ENCODE measurements at places on chromosomes 2 and 18.

DNA sequence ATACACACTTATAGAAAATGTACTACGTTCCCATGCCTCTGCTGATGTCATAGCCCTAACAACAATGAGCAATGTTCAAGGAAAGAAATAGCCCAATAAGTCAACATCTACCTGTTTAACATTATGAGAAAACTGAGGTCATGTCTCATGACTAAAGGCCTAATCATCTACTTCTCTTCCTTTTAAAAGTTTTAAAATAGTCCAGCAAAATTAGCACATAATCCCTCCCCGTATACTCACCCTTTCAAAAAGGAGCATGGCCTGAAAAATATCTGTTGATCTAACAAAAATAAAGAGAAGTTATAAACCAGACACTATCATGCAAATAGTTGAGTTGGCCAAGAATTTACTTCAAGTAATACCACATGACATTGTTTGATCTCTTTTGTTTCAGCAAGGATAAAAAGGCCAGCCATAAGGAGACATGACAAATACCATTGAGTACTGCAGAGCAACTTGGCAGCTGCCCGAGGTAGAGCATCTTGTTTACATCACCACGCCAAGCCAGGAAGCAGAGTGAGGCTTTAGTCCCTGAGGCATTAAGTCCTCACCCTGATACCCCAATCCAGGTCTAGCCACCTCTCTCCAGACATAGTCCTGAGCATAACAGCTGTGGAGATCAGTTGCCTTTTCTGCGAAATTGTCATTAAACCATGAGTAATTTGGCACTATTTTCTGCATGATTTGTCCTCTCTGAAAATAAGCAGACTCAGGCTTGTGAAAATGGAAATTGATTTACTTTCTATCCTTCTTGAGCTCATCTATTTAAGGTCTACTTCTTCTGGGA, 137.4 kb upstream of the ETAA1 start:
- DNase-seq = no peak

DNA sequence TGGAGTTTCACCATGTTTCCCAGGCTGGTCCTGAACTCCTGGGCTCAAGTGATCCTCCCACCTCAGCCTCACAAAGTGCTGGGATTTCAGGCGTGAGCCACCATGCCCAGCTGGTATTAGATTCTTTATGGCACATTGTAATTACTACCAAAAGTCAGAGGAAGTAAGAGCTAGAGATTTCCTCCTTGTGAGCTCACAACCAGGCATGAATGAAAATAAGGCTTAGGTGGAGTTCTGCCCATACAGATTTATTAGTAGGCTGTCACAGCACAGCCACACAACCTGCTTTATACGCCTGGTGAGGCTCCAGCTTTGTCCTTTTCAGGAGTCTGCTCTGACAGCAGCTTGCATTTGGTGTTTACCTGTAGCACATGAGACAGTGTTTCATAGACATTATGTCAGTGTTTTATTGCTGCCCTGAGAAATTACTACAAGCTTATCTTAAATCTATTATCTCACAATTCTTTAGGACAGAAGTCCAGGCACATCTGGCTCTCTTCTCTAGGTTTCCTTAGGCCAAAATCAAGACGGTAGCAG, 156.6 kb downstream of the TANC1 start:
- no peak for DNase-seq

DNA sequence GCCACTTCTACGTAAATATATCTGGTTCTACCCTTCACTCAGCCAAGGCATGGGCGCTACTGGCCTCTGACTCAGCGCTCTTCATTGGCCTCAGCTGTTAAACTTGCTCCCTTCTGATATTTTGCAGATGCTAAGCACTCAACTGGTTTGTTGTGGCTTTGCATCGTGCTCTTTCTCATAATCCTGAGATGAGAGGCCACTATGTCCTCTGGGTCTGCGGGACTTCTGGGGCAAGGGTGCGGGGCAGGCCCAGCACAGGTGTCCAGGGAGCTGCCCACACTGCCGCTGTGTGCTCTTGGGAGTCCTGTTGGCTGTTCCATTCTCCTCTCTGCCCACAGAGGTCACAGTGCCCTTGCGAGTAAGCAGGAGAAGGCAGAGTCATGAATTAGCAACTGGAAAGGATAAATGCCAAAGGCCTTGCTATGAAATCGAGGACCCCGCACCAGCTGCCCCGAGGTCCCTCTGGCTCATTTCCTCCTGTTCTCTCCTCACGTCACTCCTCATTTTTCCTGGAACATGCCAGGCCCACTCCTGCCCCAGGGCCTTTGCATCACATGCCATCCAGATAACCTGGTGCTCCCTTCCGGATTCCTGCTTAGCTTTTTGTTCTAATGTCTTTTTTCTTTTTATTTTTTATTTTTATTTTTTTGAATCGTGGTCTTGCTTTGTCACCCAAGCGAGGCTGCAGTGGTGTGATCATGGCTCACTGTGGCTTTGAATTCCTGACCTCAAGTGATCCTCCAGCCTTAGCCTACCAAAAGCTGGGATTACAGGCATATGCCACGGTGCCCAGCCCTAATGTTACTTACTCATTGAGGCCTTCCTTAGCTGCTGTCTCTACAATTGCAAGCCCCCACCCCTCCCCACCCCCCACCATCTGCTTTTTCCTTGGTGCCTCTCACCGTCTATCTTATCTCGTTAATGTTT, 34.9 kb upstream of the MAT2A start:
- DNase-seq = no peak

DNA sequence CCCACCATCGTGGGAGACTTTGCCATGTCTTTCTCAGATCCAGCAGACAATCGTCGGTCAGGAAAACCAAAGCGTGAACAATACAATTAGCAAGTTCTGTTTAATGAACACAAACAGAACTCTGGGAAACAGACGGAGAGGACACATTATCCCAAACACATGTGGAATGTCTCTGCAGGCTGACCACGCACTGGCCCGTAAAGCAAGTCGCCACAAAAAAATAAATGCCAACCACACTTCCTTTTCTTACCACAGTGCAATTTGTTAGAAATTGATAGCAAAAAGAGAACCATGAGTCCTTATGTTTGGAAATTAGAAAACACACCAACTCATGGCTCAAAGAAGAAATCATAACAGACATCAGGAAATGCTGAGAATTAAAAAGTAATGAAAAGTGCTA, 210.9 kb downstream of the TWIST2 start:
- DNase-seq = no peak

GRCh38 chr2:219165058-219165911, 4.5 kb downstream of the SLC23A3 start:
- no peak for DNase-seq

GRCh38 chr18:31661965-31662364, 22.4 kb downstream of the B4GALT6 start:
- no peak for DNase-seq

DNA sequence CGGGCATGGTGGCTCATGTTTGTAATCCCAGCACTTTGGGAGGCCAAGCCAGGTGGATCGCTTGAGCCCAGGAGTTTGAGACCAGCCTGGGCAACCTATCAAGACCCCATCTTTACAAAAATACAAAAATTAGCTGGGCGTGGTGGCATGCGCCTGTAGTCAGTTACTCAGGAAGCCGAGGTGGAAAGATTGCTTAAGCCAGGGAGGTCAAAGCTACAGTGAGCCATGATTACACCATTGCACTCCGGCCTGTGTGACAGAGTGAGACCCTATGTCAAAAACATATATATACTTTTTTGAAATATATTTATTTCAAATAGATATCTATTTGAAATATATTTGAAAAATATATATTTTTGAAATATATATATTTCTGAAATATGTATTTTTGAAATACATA, 10.9 kb downstream of the OSBPL1A start:
- no peak for DNase-seq

- DNase-seq = no peak
Measured at GRCh38 chr18:57629422-57629821, 7.8 kb upstream of the NARS1 start.

GRCh38 chr2:3208591-3208990, 169.0 kb downstream of the EIPR1 start:
- no peak for DNase-seq

- DNase-seq = no peak
Measured at GRCh38 chr2:230660294-230661060, 52.2 kb upstream of the CAB39 start.

- DNase-seq = no peak
Measured at GRCh38 chr2:103159018-103159417, 397.2 kb downstream of the TMEM182 start.

GRCh38 chr18:75198036-75198435, 10.9 kb downstream of the PTGR3 start:
- no peak for DNase-seq

DNA sequence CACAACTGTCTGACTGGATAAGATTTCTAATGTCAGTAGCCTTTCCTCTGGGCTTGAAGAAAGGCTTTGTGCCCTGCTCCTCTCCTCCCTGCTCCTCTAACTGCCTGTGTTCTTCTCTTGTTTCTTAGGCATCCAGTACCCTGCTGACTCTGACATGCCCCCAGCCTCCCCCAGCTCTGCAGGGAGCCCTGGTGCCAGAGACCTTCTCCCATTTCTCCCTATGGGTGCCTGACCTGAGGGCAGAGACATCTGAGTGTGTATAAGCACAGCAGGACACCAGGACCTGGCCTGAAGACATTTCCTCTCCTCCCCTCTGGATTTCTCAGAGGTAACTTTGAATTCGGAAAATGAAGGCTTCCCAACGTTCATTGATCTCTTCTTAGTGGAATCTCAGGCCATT, 23.6 kb downstream of the RNF144A start:
- no peak for DNase-seq

- no peak for DNase-seq
Measured at GRCh38 chr2:240250985-240251847, 110.8 kb upstream of the OTOS start.

- no peak for DNase-seq
Measured at GRCh38 chr2:170248574-170249393, 70.8 kb downstream of the MYO3B start.

DNA sequence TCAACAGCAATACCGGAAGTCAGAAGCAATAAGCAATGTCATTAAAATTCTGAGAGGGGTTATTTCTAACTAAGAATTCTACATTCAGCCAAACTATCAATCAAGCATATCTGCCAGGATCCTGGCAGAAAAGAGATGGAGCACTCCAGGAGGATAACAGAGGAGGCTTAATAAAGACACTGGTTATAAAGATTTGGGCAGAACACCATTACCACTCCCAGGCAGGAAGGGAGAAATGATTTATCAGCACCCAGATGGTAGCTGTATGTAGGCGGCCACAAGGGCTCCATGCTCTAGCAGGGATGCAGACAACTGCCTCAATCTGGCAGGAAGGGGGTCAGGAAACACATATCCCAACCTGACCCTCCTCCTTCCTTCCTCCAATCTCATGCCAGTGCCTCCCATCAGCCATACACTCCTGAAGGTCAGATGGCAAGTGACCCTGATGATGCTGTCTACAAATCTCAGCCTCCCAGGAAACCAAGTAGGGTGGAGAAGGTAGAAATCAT, 20.5 kb upstream of the TNFAIP6 start:
- no peak for DNase-seq

DNA sequence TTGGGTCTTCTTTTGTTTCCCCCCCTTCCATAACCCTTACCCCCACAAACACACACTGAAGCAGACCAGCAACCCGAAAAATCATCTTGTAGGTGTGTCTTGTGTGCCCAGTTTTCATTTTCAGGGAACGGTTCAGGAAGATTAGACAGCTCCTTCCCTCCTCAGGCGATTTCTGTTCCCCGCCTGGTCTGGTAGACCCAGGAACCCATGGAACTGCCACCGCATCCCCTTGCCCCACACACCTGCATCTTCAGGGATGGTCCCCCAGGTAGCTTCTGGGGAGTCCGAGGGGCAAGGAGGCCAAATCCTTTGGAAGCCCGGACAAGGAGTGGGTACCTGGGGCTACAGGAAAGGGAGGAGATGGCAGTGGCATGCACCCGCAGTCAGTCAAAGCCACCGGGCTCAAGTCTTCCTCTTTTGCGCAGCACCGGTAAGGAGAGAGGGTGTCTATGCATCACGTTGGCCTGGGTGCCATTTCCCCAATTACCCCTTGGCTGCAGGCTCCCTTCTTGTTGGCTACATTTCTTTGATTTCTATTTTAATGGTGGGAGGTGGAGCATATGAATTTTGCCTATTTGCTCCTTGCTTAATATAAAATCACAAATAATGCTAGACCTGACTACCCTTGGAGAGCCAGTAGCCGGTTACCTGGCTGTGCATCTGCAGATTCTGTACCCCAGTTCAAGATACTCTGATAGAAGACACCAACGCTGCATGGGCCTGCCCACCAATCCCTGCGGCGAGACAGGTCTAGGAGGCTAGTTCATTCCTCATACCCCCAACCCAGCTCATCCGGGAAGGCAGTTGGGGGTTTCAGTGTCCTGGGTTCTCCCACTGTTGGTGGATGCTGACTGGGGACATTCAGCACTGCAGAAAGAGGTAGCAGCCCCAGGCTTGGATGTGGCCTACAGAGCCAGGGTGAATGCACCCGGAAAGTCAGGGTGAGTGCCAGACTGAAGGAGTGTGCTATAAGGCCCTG, 30.0 kb upstream of the ATP6V1B1 start:
- no peak for DNase-seq

- no peak for DNase-seq
Measured at GRCh38 chr18:32877371-32877770, 104.5 kb upstream of the KLHL14 start.

DNA sequence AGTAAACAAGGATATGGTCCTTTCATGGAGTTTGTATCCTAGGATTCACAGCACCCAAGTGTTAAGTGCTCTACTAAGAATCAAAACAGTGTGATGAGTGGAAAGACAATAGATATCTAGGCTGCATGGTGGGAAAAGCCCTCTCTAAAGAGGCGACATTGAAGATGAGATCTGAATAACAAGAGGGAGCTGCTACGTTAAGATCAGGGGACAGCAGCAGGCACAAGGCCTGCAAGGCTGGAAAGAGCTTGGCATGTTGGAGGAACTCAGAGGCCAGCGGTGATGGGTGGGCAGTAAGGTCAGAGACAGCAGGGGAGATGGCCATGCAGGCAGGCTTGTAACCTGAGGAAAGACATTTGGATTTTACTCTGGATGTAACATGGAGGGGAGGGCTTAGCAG, 177.5 kb downstream of the GFPT1 start:
- no peak for DNase-seq

- DNase-seq = no peak
Measured at GRCh38 chr18:28032177-28032576, 144.8 kb downstream of the CDH2 start.

GRCh38 chr2:234761910-234762309, 189.9 kb upstream of the SH3BP4 start:
- no peak for DNase-seq

GRCh38 chr2:186595219-186595618, 5.4 kb downstream of the ITGAV start:
- no peak for DNase-seq

DNA sequence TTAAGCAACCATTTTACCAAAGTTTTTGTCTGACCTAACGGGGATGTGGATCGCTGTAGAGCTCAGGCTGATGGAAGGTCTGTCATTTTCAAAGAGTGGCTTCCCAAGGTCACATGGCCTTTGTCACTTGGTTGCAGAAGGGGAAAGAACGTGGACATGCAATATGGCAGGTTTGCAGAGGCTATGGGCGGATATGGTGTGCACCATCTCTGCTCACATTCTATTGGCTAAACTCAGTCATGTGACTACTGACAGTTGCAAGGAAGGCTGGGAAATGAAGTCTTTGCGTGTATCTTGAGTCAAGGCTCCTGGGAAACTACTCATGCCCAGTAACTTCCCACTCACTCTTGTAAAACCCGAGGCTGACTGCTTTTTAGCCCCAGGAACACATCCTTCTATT, 96.8 kb downstream of the ST6GAL2 start:
- no peak for DNase-seq

All from NCI-H187 treated with DMSO at 0.1 percent for 48 hours (cell line).